Keratinocyte (primary cell): ENCODE measurements at places on chromosomes 12 and 14.

DNA sequence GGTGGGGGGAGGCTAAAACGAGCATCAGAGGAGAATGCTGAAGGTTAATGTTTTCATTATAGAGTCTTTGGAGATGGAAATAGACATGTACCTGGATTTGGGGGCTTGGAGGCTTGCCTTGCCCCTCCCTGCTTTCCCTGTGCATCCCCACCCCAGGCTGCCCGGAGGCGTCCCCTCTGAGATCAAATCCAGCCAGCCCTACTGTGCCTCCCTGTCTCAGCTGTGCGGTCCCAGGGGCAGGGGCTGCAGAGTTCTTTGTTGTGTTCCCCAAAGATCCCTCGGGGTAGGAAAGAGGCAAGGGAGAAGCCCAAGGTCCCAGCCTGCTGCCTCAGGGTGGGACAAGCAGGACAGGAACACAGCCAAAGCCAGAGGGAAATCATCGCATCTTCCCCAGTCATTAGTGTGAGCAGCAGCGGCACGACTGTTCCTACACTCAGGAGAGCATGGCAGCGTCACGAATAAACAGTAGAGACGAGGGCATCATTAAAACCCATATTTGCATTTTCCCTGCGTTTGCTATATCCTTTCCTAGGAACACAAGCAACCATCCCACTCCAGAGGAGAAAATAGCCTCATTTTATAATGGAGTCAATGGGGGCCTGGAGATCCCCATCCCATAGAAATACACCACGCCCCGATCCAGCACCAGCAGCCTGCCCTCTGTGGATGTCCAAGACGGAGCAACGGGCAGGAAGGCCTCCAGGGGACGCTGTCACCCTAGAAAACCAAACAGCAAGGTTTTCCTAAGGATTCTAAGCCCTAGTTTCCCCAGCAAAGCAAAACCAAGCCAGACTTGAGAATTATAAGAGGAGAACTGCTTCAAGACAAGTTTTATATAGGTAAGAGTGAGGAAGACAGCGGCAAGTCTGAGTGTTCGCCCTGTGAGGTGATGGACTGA, 32.4 kb downstream of the ANO2 start:
- no peak for DNase-seq
- H3K36me3 ChIP-seq: no peaks in the 10 kb centered on the region
- no peaks in the 10 kb centered on the region for H3K4me1 ChIP-seq
- H3K4me3 ChIP-seq: no peak overlapping the region

DNA sequence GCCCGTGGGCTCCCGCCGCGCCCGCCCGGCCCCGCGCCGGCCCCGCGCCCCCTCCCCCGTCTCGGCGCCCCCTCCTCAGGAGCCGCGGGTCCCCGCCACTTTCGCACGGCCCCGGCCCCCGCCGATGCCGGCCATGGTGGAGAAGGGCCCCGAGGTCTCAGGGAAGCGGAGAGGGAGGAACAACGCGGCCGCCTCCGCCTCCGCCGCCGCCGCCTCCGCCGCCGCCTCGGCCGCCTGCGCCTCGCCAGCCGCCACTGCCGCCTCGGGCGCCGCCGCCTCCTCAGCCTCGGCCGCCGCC, 263 bp downstream of the RCOR1 start:
- H3K27me3 ChIP-seq: no peaks in the 10 kb centered on the region
- peaks cover 1% of the 10 kb centered on the region for H3K36me3 ChIP-seq

GRCh38 chr12:56146492-56147460, 5.6 kb upstream of the MYL6B start:
- peaks cover 6% of the 10 kb centered on the region for H3K4me1 ChIP-seq
- peaks cover 26% of the 10 kb centered on the region for H3K36me3 ChIP-seq
- H3K27ac ChIP-seq: no peak overlapping the region
- H3K27me3 ChIP-seq: no peaks in the 10 kb centered on the region
- no peak overlapping the region for H3K4me3 ChIP-seq

DNA sequence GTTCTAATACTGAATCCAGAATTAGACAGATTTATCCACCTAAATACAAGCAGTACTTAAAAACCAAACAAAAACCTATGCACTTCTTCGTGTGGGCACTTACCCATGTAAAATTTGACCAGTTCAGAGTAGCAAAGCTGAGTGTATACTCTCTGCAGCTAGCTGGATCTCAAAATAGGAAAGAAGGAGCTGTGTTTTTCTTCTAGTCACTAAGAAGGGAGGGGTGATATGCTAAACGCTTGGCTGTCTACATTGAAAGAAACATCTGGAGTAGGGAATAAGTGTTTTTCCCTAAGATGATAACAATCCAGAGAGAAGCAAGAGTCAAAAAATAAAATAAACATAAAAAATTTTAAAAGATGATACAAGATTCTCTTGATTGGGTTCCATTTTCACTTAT, 20.0 kb downstream of the RBMS2 start:
- no peak for DNase-seq
- no peak overlapping the region for H3K27ac ChIP-seq
- no peaks in the 10 kb centered on the region for H3K27me3 ChIP-seq
- no peak overlapping the region for H3K4me3 ChIP-seq
- H3K36me3 ChIP-seq: no peaks in the 10 kb centered on the region

GRCh38 chr14:63911404-63911803, 58.6 kb downstream of the SYNE2 start:
- H3K27ac ChIP-seq: no peak overlapping the region
- no peaks in the 10 kb centered on the region for H3K36me3 ChIP-seq
- peaks cover 7% of the 10 kb centered on the region for H3K4me1 ChIP-seq
- DNase-seq: no peak

DNA sequence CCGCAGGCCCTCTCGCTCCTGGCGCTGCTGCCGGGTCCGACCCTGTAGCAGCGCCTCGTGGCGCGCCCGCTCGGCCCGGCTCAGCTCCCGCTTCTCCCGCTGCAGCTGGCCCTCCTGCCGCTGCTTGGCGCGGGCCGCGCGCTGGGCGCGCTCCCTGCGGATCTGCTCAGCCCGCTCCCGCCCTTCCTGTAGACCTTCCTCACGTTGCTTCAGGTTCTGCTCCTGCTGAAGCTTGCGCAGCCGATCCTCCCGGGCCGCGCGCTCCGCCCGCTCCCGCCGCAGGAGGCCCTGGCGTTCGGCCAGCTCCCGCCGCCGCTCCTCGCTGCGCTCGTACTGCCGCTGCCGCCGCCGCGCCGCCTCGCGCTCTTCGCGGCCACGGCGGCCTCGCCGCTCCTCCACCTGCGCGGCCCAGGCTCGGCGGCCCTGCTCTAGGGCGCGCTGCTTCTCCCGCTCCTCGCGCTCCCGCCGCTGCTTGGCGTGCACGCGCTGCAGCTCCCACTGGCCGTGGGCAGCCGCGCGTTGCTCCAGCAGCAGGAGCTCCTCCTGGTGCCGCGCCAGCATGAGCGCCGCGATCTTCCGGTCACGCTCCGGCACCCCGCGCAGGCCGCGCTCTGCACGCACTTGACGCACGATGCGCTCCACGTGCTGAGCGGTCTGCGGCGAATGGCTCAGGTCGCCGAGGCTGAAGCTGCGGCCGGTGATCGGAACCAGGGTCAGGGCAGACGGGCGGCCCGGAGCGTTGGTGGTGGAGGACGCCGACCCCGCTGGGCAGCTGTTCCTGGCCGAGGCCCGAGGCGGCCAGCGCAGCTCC, 2.4 kb downstream of the CCDC177 start:
- peaks cover 78% of the 10 kb centered on the region for H3K27me3 ChIP-seq
- H3K4me3 ChIP-seq: no peak overlapping the region
- peaks cover 8% of the 10 kb centered on the region for H3K4me1 ChIP-seq
- H3K27ac ChIP-seq: no peak overlapping the region

DNA sequence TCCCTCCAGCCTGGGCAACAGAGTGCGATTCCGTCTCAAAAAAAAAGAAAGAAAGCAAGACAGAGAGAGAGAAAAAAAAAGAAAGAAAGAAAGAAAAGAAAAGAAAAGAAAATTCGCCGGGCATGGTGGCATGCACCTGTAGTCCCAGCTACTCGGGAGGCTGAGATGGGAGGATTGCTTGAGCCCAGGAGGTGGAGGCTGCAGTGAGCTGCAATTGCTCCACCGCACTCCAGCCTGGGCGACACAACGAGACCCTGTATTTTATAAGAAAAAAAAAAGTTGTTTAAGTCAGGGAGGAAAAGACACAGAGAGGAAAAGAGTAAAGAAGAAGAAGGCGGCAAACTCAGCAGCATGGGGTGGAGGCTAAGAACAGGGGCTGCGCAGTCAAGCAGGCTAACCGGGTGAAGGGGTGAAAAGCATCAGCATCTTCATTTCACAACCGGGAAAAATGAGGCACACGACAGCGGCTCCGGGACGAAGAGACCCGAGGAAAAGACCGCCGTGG, 557 bp upstream of the FICD start:
- H3K4me3 ChIP-seq: peak overlapping the region; percentile 83
- no peaks in the 10 kb centered on the region for H3K27me3 ChIP-seq
- no peak for DNase-seq
- H3K27ac ChIP-seq: no peak overlapping the region
- H3K4me1 ChIP-seq: peaks cover 7% of the 10 kb centered on the region

- H3K27me3 ChIP-seq: no peaks in the 10 kb centered on the region
- peaks cover 19% of the 10 kb centered on the region for H3K36me3 ChIP-seq
- DNase-seq: no peak
- H3K27ac ChIP-seq: no peak overlapping the region
- peaks cover 20% of the 10 kb centered on the region for H3K4me1 ChIP-seq
- H3K4me3 ChIP-seq: no peak overlapping the region
Measured at GRCh38 chr14:104792101-104792884, 3.3 kb downstream of the AKT1 start.

- peaks cover 17% of the 10 kb centered on the region for H3K4me1 ChIP-seq
- H3K27me3 ChIP-seq: no peaks in the 10 kb centered on the region
- H3K36me3 ChIP-seq: no peaks in the 10 kb centered on the region
- H3K4me3 ChIP-seq: no peak overlapping the region
- peak overlapping the region; percentile 29 for H3K27ac ChIP-seq
Measured at GRCh38 chr14:73477618-73478266, 13.0 kb upstream of the RIOX1 start.

- no peak for DNase-seq
- no peaks in the 10 kb centered on the region for H3K27me3 ChIP-seq
- H3K4me3 ChIP-seq: no peak overlapping the region
- H3K27ac ChIP-seq: no peak overlapping the region
- H3K4me1 ChIP-seq: no peaks in the 10 kb centered on the region
Measured at GRCh38 chr12:16072678-16073077, 161.5 kb downstream of the DERA start.

DNA sequence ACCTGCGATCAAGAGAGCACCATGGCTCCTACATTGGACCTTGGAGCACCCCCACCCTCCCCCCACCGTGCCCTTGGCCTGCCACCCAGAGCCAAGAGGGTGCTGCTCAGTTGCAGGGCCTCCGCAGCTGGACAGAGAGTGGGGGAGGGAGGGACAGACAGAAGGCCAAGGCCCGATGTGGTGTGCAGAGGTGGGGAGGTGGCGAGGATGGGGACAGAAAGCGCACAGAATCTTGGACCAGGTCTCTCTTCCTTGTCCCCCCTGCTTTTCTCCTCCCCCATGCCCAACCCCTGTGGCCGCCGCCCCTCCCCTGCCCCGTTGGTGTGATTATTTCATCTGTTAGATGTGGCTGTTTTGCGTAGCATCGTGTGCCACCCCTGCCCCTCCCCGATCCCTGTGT, 1.8 kb upstream of the RNU7-1 start:
- no peak overlapping the region for H3K4me3 ChIP-seq
- no peaks in the 10 kb centered on the region for H3K27me3 ChIP-seq
- H3K4me1 ChIP-seq: peaks cover 27% of the 10 kb centered on the region
- H3K36me3 ChIP-seq: peaks cover 21% of the 10 kb centered on the region
- DNase-seq: no peak

DNA sequence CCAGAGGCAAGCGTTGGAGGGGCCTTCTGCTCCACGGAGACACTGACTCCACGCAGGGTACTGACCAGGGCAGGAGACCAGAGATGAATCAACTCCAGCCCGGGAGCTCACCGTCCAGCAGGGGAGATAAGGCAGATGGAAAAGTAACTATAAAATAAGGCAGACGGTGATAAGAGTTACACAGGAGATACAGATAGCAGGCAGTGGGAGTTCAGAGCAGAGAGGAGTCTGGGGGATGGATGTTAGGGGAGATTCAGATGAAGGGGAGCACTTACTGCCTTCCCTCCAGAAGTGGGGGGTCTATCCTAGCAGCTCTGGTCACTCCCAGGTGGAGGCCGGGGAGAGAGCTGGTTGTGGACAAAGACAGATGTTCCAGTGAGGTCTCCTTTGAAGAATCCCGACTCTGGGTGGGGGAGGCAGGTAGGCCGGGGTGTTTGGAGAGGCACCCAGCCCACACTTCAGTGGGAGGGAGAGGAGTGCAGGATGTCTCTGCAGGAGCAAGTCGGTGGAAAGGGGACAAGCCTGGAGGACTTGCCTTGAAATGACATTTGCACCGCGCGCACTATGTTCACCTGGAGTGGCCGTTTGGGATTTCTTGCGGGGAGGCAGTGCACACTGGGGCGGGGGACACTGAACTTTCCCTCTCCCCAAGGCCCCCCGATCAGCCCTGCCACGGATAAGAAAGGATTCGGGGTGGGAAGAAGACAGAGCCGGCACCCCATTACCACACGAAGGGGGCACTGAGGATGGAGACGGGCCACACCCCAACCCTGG, 1.2 kb downstream of the PITPNM2 start:
- H3K27me3 ChIP-seq: no peaks in the 10 kb centered on the region
- H3K4me1 ChIP-seq: peaks cover 5% of the 10 kb centered on the region
- no peaks in the 10 kb centered on the region for H3K36me3 ChIP-seq
- peak overlapping the region; percentile 63 for H3K4me3 ChIP-seq

DNA sequence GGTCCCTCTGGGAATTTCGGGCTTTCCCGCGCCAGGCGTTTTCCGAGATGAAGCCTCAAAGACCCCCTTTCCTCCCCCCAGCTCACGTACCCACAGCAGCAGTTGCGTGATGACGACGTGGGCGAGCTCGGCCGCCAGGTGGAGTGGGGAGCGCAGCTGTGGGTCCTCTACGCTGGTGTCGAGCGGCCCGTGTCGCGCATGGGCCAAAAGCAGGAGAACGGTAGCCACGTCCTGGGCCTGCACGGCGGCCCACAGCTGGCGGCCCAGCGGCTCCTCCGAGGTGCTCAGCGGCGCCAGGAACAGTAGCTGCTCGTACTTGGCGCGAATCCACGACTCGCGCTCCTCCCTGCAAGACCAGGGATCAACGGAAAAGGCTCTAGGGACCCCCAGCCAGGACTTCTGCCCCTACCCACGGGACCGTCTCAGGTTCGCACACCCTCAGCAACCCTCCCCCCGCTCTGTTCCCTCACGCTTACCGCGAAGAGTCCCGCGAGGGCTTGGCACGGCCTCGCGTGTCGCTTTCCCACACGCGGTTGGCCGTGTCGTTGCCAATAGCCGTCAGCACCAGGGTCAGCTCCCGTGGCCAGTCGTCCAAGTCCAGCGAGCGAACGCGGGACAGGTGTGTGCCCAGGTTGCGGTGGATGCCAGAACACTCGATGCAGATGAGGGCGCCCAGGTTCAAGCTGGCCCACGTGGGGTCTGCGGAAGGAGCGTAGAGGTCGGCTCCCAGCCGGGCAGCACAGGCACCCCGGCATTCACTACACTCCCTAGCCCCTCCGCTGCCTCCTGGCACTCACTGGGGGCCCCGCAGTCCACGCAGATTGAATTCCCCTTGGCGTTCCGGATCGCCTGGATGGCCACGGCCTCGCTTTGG, 11.4 kb downstream of the AGAP2 start:
- H3K4me3 ChIP-seq: peak overlapping the region; percentile 92
- peaks cover 3% of the 10 kb centered on the region for H3K36me3 ChIP-seq
- H3K4me1 ChIP-seq: peaks cover 4% of the 10 kb centered on the region
- no peak overlapping the region for H3K27ac ChIP-seq
